ENCODE measurements at places on chromosomes 6 and 20.

GRCh38 chr20:20568604-20569205 lies 143.7 kb downstream of the RALGAPA2 start:
- DNase-seq, result no peak

DNA sequence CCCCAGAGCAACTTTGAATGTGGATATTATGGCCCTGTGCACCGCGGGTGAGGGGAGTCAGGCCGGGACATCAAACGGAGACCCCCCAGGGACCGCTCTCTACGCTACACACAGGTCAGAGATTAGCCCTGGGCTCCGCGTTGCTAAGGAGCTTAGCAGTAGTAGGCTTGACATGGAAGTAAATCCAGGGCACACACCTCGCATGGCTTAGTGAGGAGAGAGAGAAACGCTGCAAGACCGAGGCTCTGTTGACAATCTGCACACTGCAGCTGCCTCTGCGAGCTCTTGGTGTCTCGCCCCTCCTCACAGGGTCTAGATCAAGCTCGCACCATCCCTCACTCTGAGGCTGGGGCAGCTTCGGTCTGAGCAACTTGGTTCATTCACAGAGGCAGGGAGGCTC lies 116.1 kb upstream of the CDH4 start:
- no peak for DNase-seq

- no peak for DNase-seq
Observed at GRCh38 chr6:106553440-106553839, 75.9 kb downstream of the RTN4IP1 start.

DNA sequence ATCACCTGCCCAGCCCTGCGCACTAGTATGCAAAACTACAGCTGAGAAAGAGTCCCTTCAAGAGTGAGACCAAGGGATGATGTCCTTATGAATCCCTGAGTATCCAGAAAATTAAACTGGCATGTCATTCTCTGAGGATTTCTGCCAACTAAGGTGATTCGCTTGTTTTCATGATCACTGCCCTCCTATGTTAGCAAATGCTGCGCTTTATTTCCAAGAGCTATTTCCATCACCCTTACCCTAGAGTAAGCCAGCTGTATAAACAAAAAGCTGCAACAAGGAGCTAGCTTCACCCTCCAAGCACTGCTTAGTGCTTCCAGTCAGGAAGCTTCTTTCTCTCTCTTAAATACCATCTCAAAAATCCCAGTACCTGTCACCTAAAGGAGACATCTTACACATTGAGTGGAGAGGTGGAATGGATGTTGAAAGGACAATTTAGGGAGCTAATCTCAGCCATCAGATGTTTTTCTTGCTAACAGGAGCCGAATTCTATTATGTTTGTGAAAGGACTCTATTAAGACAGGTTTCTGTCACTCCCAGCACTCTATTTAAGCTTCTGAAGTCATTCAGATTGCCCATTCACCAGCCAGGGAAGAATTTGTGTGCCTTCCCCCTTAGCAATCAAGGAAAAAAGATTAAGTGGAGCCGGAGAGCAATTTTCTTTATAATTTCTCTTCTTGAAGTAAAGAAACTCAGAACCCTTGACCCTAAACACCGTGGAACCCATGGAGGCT lies 322.2 kb downstream of the NRN1 start:
- DNase-seq, result no peak

DNA sequence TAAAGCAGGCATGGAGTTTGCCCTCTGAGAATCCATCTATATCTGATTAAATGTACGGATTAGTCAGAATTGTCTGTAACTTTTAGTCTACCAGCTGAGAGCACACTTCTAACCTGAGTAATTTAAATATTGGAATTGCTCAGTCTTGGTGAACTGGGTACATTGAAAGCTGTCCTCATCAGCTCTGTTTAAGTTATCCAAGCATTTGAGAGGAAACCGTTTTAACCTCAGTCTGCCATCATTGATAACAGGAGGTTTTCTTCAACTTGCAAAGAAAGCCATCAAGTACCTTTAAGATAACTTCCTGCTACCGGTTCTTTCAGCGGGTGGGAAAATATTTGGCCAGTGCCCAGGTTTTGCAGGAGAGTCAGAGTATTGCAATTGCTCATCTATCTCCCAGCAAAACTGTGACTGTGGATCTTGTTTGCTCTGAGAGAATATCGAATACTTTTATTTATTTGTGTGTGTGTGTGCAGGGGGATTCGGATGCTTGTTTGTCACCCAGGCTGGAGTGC lies 31.1 kb upstream of the F13A1 start:
- no peak for DNase-seq

GRCh38 chr20:47263465-47264084 lies 92.9 kb downstream of the ZMYND8 start:
- no peak for DNase-seq
